Activated T-cell treated with anti-CD3 and anti-CD28 coated beads, Interleukin-2, amount 50 U/mL, for 48 hours (primary cell): ENCODE measurements at places on chromosomes 5 and 9.

- DNase-seq: peak; percentile 85
These were observed 1.0 kb upstream of the IL12B start for GRCh38 chr5:159331093-159331973.

- DNase-seq: no peak
These were observed 665 bp downstream of the SLC6A3 start for GRCh38 chr5:1444361-1445189.

- DNase-seq: peak; percentile 57
These were observed at the start of gene MCC for GRCh38 chr5:113487781-113488644. Gene MCC, minus strand, starts transcription at chr5:113488453.

GRCh38 chr5:40021007-40021406 lies 596.2 kb upstream of the DAB2 start:
- no peak for DNase-seq

- DNase-seq: no peak
These were observed 51.6 kb downstream of the NUDT12 start for GRCh38 chr5:103510851-103511553.

- DNase-seq: no peak
These were observed 66.8 kb downstream of the PLPP1 start for GRCh38 chr5:55467862-55468551.

GRCh38 chr9:100129772-100130171 lies 30.7 kb downstream of the INVS start:
- no peak for DNase-seq

- no peak for DNase-seq
These were observed 4.7 kb downstream of the IFNA8 start for GRCh38 chr9:21413624-21414023.

DNA sequence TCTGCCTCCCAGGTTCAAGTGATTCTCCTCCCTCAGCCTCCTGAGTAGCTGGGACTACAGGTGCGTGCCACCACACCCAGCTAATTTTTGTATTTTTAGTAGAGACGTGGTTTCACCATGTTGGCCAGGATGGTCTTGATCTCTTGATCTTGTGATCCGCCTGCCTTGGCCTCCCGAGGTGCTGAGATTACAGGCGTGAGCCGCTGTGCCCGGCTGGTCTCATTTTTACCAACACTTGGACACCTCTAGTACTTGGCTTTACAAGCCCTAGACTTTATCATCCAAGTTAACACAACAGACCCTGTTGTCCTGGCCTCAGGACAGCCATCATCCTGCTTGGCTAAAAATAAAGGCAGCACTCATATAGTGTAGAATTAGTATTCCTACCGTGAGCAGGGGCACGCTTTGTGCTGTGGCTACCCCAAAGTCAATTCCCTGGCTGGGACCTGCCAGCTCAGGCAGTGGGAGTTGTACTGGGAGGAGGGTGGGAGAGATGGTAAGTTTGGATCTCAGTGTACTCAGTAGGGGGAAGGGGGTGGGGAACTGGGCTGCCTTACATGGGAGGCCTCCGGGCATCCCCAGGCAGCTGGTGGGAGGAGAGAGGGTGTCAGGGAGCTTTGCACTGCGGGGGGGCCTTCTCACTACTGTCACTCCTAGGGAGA lies 6.6 kb downstream of the PDZD2 start:
- DNase-seq: no peak

DNA sequence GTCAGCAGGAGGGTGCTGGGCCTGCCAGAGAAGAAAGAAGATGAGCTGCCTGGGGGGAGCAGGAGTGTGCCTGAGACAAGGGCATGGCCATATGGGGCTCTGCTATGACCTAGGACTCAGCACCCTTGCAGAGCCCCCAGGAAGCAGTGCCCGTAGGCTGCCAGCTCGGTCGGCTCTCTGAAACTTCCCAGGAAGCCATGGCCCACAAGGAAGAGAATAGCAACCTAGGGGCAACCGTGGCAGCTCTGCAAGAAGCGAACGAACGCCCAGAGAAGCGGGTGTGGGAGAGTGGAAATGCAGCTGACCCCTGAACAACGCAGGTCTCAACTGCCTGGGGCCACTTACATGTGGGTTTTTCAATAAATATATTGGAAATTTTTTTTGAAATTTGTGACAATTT lies 10.7 kb upstream of the LTC4S start:
- no peak for DNase-seq

- DNase-seq: peak; percentile 44
These were observed 52.6 kb upstream of the ARAP3 start for GRCh38 chr5:141734501-141735229.
